ENCODE measurements at places on chromosomes 3 and 15. TPM values are rescaled to one million over a fixed set of nuclear protein-coding genes. Genes with fewer than 3 reads are reported as not detected.

DNA sequence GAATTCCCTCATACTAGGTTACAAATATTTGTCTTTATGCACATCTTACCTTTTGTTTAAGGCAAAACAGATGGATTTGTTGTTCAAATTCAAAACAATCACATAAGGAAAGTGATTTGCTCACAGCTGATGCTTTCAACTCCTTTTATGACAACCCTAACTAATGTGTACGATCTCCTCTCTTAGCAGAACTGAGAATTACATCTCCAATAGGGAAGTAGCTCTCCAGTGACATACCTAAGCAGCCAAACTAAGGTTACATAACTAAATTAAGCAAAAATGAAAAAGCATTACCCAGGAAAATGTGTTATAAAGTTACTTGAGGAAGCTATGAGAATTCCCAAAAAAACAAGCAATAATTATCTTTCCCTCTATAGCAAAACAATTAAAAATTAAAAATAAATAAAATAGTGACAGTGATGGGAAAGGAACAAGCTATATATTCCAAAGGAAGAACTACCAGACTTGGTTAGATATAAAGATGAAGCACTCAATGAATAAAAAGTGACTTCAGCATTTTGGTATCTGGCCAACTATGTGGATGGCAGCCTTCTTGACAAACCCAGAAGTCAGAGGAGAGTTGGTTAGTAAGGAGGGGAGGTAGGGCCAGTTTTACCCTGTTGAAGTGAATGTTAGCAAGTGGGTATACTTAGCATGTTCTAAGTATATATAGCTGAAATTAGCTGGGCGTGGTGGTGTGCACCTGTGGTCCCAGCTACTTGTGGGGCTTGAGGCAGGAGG, 32.4 kb downstream of the PEAK1 start:
- DNase-seq: no peak

DNA sequence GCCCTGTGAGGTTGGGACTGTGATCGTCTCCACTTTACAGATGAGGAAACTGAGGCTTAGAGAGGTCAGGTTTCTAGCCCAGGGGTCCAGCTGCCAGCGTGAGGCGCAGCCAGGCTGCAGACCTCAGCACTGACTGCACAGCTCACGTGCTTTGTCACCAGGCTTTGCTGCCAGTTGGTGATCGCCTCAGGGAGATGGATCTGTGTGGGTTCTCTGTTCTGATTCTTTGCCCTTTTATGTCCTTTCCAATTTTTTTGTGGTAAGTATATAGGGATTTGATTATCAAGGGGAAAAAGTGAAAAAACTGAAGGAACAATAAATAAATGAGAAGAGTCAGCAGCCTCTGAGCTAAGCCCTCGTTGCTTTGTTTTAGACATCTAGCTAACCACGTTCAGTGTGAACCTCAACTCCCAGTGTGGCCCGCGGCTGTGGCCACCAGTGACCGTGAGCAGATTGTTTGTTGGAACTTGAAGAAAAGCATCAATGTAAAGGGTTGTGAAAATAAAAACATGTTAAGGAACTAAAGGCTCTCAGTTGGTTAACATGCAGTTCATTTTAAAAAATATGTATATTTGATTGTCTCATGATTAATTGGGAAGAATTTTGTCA, 117.6 kb downstream of the PDE8A start:
- no peak for DNase-seq

- DNase-seq: no peak
Measured at GRCh38 chr3:156448300-156448699, 106.6 kb downstream of the SSR3 start.

- no peak for DNase-seq
Measured at GRCh38 chr3:5036858-5037257, 57.6 kb downstream of the BHLHE40 start.

DNA sequence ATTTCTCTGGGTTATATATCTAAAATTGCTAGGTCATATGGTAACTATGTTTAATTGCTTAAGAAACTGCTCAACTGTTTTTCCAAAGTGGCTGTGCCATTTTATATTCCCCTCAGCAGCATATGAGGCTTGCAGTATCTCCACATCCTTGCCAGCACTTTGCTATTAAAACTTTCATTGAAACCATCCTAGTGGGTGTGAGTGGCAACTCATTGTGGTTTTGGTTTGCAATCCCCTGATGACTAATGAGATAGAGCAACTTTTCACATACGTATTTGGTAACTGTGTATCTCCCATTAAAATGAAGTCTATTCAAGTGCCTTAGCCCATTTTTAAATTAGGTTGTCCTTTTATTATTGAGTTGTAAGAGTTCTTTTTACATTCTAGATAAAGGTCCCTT, 17.3 kb downstream of the KPNA1 start:
- DNase-seq: no peak

GRCh38 chr3:48467473-48468267, 21.1 kb downstream of the ATRIP start:
- no peak for DNase-seq

GRCh38 chr3:114299941-114300624, 6.3 kb downstream of the TIGIT start:
- no peak for DNase-seq

GRCh38 chr15:89195836-89196235, 25.5 kb downstream of the RLBP1 start:
- DNase-seq: no peak

- DNase-seq: no peak
Measured at GRCh38 chr3:128698211-128699047, 27.6 kb upstream of the RAB7A start.

- DNase-seq: no peak
Measured at GRCh38 chr3:196220587-196220986, 4.3 kb downstream of the SLC51A start.

GRCh38 chr3:23455775-23456174, 252.6 kb downstream of the UBE2E2 start:
- no peak for DNase-seq

GRCh38 chr3:159077860-159078259, 276.0 kb downstream of the MFSD1 start:
- DNase-seq: no peak

DNA sequence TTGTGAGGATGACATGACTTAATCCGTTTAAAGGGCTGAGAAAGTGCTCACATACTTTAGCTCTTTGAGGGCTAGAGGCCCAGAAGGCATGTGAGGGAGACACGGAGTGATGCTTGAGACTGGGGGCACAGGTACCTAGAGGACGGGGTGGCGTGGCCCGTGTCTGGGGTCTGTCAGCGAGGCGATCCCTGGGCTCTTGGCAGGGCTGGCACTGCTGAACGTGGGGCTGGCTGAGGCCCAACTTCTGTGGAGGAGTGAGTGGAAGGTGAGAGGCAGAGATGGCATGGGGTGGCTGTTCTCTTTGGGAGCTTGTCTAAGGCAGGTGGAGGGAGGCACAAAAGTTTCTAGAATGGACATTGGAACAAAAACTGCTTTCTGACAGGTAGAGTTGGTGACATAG, 9.5 kb downstream of the SEMA4B start:
- DNase-seq: no peak

- no peak for DNase-seq
Measured at GRCh38 chr15:58444056-58444455, 12.3 kb downstream of the LIPC start.

GRCh38 chr15:66573719-66574595, 8.2 kb upstream of the LCTL start:
- DNase-seq: no peak

GRCh38 chr15:62637950-62638619, 404.5 kb upstream of the TPM1 start:
- DNase-seq: no peak

DNA sequence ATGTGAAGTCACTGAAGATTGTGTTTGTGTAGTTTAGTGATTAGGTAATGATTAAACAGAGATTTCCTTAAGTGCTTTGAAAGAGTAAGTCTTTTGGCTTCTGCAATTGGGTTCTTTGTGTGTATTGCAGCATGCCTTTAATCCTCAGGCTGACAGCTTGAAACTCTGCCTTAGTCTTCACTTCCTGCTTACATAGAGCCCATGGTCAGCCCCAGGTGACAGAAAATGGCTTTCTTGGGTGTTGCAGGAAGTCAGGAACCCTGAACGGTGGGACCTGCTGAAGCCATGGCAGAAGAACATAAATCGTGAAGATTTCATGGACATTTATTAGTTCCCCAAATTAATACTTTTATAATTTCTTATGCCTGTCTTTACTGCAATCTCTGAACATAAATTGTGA, 61.3 kb downstream of the KBTBD8 start:
- DNase-seq: no peak

DNA sequence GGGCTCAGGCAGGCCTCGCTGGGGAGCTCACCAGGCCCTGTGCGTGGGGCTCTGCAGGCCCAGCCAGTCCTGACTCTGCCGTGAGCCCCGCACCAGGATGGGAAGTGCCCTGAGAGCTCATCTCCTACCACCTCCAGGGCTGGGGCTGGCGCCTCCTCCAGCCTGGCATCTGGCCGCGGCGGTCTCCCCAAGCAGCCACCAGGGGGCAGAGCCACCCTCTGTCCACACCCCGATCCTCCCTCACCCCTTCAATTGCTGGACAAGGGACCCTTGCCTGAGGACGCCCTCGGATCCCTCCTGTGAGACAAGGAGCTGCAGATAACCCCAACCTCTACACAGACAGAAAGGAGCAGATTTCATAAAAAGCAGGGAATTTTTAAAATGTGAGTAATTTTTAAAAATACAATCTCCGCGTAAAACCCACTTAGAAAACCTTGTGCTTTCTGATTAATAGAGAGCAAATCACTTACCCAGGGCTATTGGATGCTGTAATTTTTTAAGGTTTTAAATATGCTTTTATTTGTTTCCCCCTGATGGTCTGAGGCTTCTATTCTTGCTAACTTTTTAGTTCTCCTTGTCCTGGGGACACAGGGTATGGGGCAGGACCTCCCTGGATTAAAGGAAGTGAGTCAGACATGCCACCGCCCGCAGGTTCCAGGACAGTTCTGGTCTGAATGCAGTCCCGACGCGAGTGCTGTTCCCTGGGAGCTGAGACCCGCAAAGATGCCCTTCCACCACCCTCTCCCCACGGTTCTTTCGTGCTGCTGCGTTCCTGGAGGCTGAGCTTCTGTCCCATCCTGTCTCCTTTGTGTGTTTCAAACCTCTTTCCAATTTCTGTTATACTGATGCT, 52.3 kb upstream of the CHRNA7 start:
- no peak for DNase-seq

- DNase-seq: no peak
Measured at GRCh38 chr3:197028728-197029510, 698 bp downstream of the MELTF start.

- no peak for DNase-seq
Measured at GRCh38 chr15:69087366-69087976, 73.0 kb upstream of the GLCE start.

DNA sequence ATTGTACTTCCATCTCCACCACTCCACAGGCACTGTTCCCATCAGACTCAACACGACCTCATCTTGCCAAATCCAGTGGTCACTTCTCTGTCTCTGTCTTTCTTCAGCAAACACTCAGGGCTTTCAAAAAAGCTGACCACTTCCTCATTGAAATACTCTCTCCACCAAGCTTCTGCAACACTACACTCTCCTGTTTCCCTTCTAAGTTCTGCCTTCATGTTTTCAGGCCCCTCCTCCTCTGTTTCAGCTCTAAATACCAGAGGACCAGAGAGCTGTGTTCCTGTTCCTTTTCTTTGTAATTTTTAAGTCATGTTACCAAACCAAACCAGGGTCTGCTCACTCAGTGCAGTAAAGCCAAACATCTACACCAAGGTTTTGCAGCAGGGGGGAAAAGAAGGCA, 33.8 kb upstream of the ACP3 start:
- no peak for DNase-seq

DNA sequence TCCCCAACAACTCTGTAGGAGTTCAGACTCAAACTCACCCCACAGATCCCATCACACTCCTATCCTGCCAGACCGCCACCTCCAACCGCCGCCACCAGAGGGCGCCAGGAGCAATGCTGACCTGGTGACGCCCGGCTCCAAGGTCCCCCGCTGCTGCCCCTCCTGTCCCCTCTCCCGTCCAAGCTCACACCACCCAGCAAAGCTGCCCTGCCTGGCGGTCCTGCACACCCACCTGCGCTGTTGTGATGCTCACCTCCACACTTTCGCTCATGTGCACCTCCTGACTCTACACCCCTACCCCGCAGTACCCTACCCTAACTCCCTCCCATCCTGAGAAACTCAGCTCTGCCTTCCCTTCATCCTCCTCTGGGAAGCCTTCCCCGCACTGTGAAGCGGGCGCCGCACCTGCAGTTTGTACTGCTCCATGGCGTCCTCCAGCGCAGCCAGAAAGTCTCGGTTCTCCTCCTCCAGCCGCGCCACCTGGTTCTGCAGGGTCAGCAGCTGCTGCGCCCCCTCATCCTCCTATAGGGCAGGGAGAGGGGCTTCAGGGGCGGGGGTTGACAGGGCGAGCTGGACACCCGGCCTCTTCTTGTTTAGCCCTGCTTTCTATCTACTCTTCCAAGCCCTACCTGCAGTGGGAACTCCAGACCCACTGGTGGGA, 7.9 kb downstream of the KIF7 start:
- DNase-seq: peak; percentile 78

DNA sequence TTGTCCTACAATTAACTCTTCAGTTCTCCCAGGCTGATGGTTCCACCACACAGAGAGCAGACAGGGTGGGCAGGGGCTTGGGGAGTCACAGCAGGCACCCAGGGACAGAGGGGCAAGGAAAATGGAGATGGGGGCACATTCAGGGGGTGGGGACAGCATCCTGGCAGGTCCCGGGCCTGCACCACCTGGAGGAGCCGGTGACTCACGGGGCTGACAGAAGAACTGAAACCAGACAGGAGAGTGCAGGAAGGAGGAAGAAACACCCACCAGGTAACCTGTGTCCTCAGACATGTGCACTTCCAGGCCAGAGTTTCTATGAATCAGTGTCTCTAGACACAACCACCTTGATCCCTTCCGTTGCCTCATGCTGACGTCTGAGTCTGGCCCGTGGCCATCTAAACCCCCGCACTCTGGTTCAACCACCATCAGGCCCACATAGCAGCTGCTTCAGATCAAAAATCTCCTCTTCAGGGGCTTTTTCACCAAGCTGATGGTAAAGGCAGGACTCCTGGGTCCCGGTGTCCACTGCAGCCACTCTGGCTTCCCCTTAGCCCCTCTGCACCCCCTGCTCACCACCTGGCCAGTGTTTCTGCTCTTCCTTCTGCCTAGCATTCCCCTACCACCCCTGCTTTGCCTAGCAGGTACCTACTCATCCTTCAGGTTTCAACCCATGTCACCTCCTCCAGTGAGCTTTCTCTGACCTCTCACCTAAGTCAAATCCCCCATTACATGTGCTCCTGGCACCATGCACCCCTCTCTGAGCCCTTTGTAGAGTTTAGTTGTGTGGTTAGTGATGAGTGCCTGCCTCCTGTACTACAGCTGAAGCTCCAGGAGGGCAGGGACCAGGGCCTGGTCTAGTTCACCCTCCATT, 16.5 kb upstream of the CYP11A1 start:
- DNase-seq: no peak

- no peak for DNase-seq
Measured at GRCh38 chr3:120062474-120062873, 31.8 kb downstream of the GSK3B start.

The COLQ gene
- total RNA-seq: 3.3 TPM

The KLHL40 gene
- not detected for total RNA-seq

The CA12 gene
- total RNA-seq: 64.5 TPM

The CHST2 gene
- 6.9 TPM for total RNA-seq

The SLC24A5 gene
- not detected for total RNA-seq

The CDHR4 gene
- total RNA-seq: not detected

The TMEM207 gene
- total RNA-seq: not detected

The CAMK2N2 gene
- total RNA-seq: not detected

The NGLY1 gene
- 41.0 TPM for total RNA-seq

The LPP gene
- 135 TPM for total RNA-seq

The SKOR1 gene
- 1.8 TPM for total RNA-seq

The TOP2B gene
- 79.8 TPM for total RNA-seq

The PP2D1 gene
- not detected for total RNA-seq

Measured in breast epithelium (tissue), 4 donors.